ENCODE measurements at places on chromosomes 13 and 19.

DNA sequence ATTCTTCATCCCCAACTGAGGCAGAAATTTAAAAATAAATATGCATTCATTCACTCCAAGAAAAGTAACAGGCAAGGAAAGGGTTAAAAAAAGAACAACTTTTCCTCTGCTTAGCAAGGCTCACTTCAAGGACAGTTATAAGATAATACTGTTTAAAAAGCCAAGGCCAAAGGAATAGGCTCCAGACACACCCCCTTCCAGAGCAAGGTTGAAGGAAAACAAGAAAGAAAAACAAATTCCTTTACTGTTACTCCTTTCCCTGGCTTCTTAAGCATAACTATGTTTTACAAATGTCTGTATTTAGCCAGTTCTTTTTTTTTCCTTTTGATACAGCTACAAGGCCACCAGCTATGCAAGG lies 8.5 kb downstream of the SIGLEC11 start:
- H3K27ac ChIP-seq: no peak overlapping the region
- H3K36me3 ChIP-seq: no peaks in the 10 kb centered on the region
- no peak overlapping the region for H3K4me3 ChIP-seq
- no peaks in the 10 kb centered on the region for H3K27me3 ChIP-seq
- no peak for DNase-seq

GRCh38 chr13:35478271-35479037 lies 2.0 kb upstream of the MAB21L1 start:
- H3K36me3 ChIP-seq: no peaks in the 10 kb centered on the region
- H3K27me3 ChIP-seq: no peaks in the 10 kb centered on the region
- no peaks in the 10 kb centered on the region for H3K4me1 ChIP-seq
- H3K4me3 ChIP-seq: peak overlapping the region; percentile 53
- DNase-seq: no peak

DNA sequence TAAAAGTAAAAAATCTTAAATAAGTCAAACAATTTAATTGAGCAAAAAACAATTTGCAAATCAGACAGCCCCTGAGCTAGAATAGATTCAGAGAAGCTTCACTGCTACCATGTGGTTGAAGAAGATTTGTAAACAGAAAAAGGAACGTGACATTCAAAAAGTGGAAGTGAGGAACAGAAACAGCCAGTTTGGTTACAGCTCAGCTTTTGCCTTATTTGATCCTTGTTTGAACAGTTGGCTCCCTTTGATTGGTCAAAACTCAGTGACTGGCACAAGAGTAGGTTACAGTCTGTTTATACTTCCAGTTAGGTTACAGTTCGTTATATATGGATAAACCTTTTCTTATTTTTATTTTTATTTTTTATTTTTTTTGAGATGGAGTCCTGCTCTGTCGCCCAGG lies 5.8 kb downstream of the ZNF221 start:
- no peaks in the 10 kb centered on the region for H3K4me1 ChIP-seq
- no peaks in the 10 kb centered on the region for H3K27me3 ChIP-seq
- no peaks in the 10 kb centered on the region for H3K36me3 ChIP-seq

- no peak overlapping the region for H3K4me3 ChIP-seq
- H3K27me3 ChIP-seq: no peaks in the 10 kb centered on the region
- H3K27ac ChIP-seq: no peak overlapping the region
- H3K4me1 ChIP-seq: no peaks in the 10 kb centered on the region
Observed at GRCh38 chr13:111371720-111372119, 51.3 kb downstream of the TEX29 start.

DNA sequence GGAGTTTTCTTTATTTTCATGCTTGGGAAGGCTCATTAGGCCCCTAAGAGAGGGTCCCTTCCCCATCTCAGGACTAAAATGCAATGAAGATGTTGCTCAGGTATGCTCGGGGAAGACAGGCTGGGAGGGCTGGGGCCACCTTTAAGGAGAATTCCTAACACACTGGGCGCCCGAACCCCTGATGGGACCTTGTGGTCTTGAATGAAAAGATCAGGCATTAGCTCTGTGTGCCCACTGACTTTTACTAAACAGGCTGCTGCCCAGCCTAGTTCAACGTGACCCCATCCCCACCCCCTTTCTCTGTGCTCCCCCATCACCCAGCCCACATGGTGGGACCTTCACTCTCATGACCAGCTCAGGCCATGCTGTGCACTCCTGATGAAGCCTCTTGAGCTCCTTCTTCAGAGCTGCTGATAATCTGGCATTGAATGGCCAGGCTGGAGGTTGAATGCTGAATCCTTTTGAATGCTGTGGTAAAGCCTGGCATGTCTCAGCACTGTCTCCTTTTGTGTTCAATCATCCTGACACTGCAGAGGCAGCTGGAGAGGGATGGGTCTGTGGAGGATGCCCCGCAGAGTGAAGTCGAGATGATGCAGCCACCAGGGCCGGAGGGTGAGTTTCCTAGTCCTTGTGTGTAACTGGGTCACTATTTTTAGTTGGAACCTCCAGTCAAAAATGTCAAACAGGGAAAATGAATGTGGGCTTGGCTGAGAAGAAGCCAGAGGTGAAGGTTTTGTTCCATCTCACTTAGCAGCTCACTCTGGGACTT lies 209.1 kb downstream of the UQCRFS1 start:
- H3K36me3 ChIP-seq: no peaks in the 10 kb centered on the region
- H3K4me1 ChIP-seq: no peaks in the 10 kb centered on the region
- no peak overlapping the region for H3K4me3 ChIP-seq
- no peaks in the 10 kb centered on the region for H3K27me3 ChIP-seq
- H3K27ac ChIP-seq: no peak overlapping the region

GRCh38 chr13:51603716-51604115 lies 19.5 kb downstream of the WDFY2 start:
- H3K4me1 ChIP-seq: no peaks in the 10 kb centered on the region
- H3K36me3 ChIP-seq: no peaks in the 10 kb centered on the region

- H3K27me3 ChIP-seq: peaks cover 93% of the 10 kb centered on the region
- no peaks in the 10 kb centered on the region for H3K36me3 ChIP-seq
Observed at GRCh38 chr19:30224689-30225606, 147.2 kb upstream of the ZNF536 start.

DNA sequence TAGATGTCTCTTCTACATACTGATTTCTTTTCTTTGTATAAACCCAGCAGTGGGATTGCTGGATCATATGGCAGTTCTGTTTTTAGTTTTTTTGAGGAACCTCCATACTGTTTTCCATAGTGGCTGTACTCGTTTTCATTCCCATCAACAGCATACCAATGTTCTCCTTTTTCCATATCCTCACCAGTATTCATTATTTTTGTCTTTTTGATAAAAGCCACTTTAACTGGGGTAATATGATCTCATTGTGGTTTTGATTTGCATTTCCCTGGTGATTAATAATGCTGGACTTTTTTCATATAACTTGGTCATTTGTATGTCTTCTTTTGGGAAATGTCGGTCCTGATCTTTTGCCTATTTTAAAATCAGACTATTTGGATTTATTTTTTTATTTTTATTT lies 108.5 kb downstream of the PAN3 start:
- H3K4me3 ChIP-seq: no peak overlapping the region
- no peak for DNase-seq
- H3K4me1 ChIP-seq: no peaks in the 10 kb centered on the region
- no peaks in the 10 kb centered on the region for H3K27me3 ChIP-seq
- no peak overlapping the region for H3K27ac ChIP-seq
- peaks cover 7% of the 10 kb centered on the region for H3K36me3 ChIP-seq

DNA sequence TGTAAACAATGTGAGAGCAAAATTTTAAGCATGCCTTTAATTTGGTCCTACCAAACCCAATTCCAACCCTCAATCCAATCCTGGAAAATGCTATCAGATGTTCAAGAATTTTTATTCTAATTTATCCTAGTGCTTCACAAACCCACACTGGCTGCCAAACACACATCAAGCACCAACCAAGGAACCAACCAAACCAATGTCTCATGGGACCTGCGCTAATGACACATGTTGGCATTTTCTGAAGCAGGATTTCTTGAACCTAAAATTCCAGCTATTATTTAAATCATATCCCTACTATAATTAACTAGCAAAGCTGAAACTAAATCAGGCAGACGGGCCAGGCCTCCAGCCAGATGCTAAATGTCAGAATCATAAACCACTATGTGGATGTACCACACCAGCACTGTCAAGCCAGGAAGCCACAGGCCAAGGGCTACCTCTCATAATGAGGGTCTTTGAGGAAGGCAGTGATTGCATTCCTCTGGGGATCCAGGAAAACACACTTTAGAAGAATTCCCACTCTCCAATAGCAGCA lies 5.8 kb downstream of the LATS2 start:
- H3K27ac ChIP-seq: no peak overlapping the region
- no peaks in the 10 kb centered on the region for H3K36me3 ChIP-seq
- no peak overlapping the region for H3K4me3 ChIP-seq

GRCh38 chr13:106369091-106369490 lies 166.4 kb downstream of the EFNB2 start:
- no peaks in the 10 kb centered on the region for H3K36me3 ChIP-seq
- DNase-seq: no peak
- H3K27me3 ChIP-seq: no peaks in the 10 kb centered on the region
- no peaks in the 10 kb centered on the region for H3K4me1 ChIP-seq

- no peaks in the 10 kb centered on the region for H3K4me1 ChIP-seq
- no peak for DNase-seq
- H3K27ac ChIP-seq: no peak overlapping the region
Observed at GRCh38 chr13:35804901-35805300, 326.3 kb downstream of the DCLK1 start.

DNA sequence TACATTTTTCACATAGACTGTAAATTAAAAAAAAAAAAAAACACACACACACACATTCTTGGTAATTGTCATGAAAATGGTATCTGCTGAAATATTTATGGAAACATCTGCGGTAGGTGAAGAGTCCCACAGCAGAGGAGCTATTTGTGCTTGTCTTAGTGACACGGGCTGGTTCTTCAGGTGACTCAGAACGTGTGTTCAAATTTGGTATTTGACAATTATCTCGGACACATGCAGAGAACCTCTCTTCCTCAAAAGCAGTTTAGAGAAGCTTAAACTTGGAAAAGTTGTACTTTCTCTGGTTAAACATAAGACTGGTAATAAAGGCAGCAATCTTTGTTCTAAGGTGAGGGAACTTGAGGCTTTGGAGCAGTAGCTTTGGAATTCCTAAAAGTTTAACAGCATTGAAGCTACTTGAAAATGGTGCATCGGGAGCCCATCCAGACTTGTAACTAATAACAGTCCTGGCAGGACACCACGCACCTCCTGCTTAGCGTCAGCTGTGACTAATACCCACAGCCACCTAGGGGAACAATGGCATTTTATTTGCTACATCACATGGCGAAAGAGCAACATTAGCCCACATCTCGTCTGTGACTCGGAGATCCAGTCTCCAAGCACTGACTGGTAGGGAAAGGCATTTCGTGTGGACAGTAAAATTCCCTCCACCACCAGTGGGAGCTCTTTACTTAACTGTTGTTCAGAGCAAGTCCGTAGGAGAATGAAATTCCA lies 1505.1 kb upstream of the SLC10A2 start:
- H3K36me3 ChIP-seq: no peaks in the 10 kb centered on the region
- no peaks in the 10 kb centered on the region for H3K4me1 ChIP-seq
- H3K4me3 ChIP-seq: no peak overlapping the region
- no peaks in the 10 kb centered on the region for H3K27me3 ChIP-seq
- no peak for DNase-seq
- H3K27ac ChIP-seq: no peak overlapping the region

GRCh38 chr19:20209051-20209450 lies 42.0 kb downstream of the ZNF486 start:
- no peak for DNase-seq
- no peaks in the 10 kb centered on the region for H3K36me3 ChIP-seq
- H3K4me3 ChIP-seq: no peak overlapping the region

- H3K4me3 ChIP-seq: no peak overlapping the region
- H3K36me3 ChIP-seq: no peaks in the 10 kb centered on the region
- no peak for DNase-seq
- H3K27me3 ChIP-seq: no peaks in the 10 kb centered on the region
- no peak overlapping the region for H3K27ac ChIP-seq
- H3K4me1 ChIP-seq: no peaks in the 10 kb centered on the region
Observed at GRCh38 chr13:112761701-112762689, 72.2 kb downstream of the ATP11A start.

DNA sequence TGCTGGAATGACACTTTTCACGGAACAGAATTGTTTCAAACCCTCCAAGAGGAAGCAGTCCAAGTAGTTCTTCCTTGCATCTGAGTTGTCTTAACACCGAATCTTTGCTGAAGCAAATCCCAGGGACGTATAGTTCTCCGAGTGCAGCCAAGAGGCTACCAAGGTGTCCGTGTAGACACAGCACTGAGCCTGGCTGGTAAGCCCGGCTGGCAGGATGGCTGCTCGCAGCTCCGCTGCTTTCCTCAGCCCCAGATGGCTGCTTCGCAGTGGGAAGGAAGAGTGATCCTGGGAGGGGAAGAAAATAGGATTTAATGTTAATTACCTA lies 105.0 kb downstream of the SLC7A1 start:
- H3K36me3 ChIP-seq: no peaks in the 10 kb centered on the region
- H3K27ac ChIP-seq: no peak overlapping the region
- H3K4me1 ChIP-seq: no peaks in the 10 kb centered on the region
- no peaks in the 10 kb centered on the region for H3K27me3 ChIP-seq
- DNase-seq: no peak

- H3K27ac ChIP-seq: peak within 1 kb of the TSS; percentile 54
- peak within 1 kb of the TSS; percentile 67 for H3K4me3 ChIP-seq
- no peak for DNase-seq
- no peaks in the 10 kb centered on the region for H3K27me3 ChIP-seq
- H3K36me3 ChIP-seq: no peaks in the 10 kb centered on the region
Observed at GRCh38 chr13:108269601-108270328, at the start of gene TNFSF13B. Gene TNFSF13B, plus strand, starts transcription at chr13:108269718. Its CDS starts 178 bp downstream, at chr13:108269896.

DNA sequence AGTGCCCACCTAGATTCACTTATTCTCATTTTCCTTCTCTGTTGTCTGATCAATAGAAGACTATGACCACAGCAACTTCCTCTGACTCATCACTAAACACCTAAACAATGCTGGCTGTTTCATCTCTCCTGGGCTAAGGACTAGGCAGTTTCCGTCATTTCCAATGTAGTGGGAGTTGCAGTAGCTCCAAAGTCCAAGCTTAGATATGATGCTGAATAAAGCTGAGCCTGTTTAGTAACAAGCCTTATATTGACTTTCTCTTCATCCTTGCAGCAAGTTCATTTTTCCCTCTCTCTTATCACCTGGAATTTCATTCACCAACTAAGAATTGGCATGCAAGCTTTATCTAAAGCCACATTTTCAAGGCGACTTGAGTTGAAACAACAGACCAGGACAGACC lies 53.5 kb upstream of the PCDH9 start:
- H3K36me3 ChIP-seq: no peaks in the 10 kb centered on the region
- DNase-seq: no peak
- no peaks in the 10 kb centered on the region for H3K4me1 ChIP-seq
- no peak overlapping the region for H3K4me3 ChIP-seq

DNA sequence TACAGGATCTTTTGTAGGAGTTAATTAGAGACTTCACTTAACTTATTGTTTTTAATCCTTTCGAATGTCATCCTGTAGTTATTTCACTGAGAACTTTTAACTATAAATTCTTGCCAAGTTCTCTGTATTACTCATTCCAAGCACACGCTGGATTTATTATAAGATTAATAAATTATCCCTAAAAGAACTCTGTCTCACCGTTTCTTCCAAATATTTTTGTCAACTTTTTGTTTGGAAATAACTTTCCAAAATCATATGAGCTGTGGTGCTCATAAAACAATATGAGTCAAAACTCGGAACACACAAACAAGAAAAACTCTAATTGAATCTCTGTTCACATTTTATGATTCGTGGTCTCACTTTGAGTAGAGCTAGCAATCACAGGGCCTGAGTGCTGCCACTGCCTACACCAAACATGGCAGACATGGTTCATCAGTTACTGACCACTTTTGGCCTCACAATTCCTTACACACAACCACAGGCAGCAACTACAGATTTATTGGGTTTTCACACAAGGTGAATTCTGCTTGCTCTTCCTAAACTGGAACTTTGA lies 412.0 kb downstream of the FGF14 start:
- H3K4me1 ChIP-seq: no peaks in the 10 kb centered on the region
- H3K27me3 ChIP-seq: no peaks in the 10 kb centered on the region

Measured in breast epithelium (tissue), 4 donors.